ENCODE measurements at places on chromosomes 12 and 14.
A peak's percentile ranks its signal among the peaks of the same experiment; 100 is the strongest.

- peak; percentile 76 for DNase-seq
Observed at GRCh38 chr12:49098035-49098451, 3.4 kb upstream of the DHH start.

- peak; percentile 41 for DNase-seq
Observed at GRCh38 chr14:104865631-104866441, 768 bp downstream of the CEP170B start.

- DNase-seq: no peak
Observed at GRCh38 chr14:100788942-100789341, 37.0 kb upstream of the MEG3 start.

- no peak for DNase-seq
Observed at GRCh38 chr12:111413442-111414086, 7.8 kb downstream of the SH2B3 start.

GRCh38 chr14:67892466-67893100 lies 73.0 kb downstream of the RAD51B start:
- no peak for DNase-seq

GRCh38 chr12:6764011-6764828 lies 1.9 kb upstream of the PTMS start:
- DNase-seq: peak; percentile 80

GRCh38 chr14:53875324-53875897 lies 81.2 kb downstream of the BMP4 start:
- no peak for DNase-seq

GRCh38 chr12:93154753-93155480 lies 222.8 kb upstream of the NUDT4 start:
- no peak for DNase-seq

DNA sequence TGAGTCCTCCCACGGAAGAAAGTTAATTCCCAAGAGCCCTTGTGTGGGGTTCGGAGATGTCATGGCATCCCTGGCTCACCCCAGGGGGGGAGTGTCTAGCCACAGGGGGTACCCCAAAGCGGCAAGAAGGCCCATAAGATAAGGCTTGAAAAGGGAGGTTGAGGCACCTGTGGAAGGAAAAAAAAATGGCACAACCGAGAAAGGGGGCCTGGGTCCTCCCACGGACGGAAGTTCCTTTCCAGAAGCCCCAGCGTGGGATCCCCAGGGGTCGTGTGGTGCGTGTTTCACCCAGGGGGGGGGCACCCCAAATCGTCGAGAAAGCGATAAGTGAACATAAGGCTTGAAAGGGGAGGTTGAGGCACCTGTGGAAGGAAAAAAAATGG lies 266.7 kb downstream of the ALG10 start:
- DNase-seq: no peak

- no peak for DNase-seq
Observed at GRCh38 chr12:1435456-1435855, 158.9 kb downstream of the FBXL14 start.

- DNase-seq: no peak
Observed at GRCh38 chr12:29730481-29730880, 53.3 kb downstream of the TMTC1 start.

GRCh38 chr12:131018019-131018620 lies 64.4 kb downstream of the ADGRD1 start:
- no peak for DNase-seq

- DNase-seq: no peak
Observed at GRCh38 chr14:22505697-22506377, 83.2 kb downstream of the DAD1 start.

DNA sequence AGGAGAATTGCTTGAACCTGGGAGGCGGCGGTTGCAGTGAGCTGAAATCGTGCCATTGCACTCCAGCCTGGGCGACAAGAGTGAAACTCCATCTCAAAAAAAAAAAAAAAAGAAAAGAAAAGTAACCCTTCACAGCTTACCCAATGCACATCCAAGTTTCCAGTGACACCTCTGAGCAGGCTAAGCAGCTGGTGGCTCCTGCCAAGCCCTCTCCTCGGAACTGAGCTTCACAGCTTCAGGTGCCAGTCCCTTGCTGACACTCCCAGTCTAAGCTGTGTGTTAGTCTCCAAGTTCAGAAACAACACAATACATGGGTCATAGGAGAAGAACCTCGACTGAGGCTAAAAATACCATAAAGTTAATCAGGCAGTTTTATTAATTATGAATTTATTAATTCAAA lies 7.9 kb downstream of the CD9 start:
- no peak for DNase-seq

DNA sequence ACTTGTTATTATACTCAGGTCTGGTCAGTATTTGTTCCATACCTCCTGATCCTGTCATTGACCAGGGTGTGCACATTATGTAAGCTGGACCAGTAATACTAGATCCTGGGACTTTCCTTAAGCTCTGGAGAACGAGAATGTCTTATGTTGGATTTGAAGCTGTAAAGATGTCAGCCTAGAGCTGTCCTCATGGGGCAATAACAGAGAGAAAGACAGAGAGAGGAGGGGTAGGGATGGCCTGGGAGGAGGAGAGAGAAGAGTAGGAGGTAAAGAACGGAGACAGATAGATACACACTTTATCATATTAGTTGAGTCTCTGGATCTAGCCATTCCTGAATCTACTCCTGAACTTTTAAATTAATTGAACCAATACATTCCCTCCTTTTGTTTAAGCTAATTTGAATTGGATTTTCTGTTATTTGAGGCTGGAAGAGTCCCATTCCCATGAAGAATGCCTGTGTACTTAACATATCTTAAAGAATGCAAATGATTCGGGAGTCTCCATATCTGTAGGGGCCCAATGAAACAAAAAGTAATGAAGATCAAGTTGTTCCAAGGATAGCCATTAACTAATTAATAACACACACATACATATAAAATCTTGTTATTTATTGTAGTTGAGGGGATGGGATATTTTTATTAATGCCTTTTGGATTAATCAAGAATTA lies 55.9 kb downstream of the PLEKHA5 start:
- DNase-seq: no peak

DNA sequence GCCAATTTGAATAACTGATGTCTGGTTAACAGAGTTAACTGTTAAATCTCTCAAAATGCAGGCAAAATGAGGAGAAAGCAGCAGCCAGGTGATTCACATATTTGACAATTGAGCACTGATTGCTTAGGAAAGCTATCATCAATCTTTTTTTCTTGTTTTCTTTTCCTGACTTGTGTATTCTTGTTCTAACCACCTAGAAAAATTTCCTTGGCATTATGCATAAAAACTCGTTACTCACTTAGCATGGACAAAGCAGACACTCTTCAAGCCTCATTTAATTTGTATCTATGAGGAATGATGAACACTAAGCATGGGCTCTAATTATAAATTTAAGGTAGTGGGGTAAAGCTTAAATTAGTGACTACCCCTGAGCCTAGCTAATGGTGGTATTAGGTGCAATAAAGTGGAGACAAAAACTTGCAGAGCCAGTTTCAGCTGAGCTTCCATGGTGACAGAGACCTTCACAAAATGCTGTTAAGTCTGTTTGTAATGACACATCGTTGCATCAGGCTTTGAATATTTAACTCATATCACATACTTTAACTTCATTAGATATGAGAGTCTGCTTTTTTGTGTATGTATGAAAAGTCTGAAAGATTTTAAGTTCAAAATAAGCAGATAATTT lies 52.0 kb downstream of the RASSF9 start:
- no peak for DNase-seq

- no peak for DNase-seq
Observed at GRCh38 chr12:32508626-32509025, 109.3 kb downstream of the FGD4 start.

DNA sequence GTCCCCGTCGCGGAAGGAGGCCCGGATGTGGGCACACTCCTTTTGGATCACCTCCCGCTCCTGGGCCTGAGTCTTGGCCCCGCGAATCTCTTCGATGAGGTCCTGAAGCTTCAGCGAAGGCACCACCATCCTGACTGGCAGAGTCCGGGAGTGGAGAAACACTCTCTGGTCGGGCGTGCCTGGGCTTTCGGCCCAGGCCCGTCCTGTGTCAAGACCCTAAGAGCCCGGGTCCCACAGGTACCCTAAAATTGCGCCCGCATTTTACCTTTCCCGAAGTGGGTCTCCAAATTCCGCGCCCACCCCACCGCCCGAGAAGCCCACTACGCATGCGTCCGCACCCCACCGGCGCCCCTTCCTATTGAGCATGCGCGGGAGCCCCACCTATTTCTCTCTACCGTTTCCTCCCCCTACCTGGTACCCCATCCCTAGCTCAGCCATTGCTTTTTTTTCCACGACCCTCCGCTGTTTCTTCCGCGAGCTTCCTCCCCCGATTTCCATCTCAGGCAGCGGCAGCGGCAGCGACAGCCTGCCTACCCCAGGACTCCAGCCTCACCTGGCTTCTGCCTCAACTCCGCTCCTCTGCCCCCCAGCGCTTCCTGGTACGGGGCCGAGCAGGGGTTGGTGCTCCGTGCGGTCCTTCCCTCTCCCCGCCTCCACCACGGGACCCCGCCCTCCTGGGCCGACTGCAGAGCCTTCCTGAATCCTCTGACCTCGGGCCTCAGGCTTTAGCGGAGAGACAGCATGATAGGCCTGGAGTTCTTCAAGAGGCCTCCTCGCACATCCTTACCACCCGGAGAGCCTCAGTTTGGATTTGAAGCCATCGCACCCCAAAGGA lies at the start of gene AP1G2:
AP1G2 (minus strand) TSS at position 606 of the 835 bp plus-strand sequence; CDS start at position 129, 477 bp downstream.
- peak; percentile 84 for DNase-seq

- DNase-seq: no peak
Observed at GRCh38 chr12:64036414-64036813, 185.7 kb downstream of the KICS2 start.

- no peak for DNase-seq
Observed at GRCh38 chr12:1984759-1985158, 19.5 kb downstream of the DCP1B start.

GRCh38 chr12:42217656-42218055 lies 20.4 kb downstream of the YAF2 start:
- no peak for DNase-seq

DNA sequence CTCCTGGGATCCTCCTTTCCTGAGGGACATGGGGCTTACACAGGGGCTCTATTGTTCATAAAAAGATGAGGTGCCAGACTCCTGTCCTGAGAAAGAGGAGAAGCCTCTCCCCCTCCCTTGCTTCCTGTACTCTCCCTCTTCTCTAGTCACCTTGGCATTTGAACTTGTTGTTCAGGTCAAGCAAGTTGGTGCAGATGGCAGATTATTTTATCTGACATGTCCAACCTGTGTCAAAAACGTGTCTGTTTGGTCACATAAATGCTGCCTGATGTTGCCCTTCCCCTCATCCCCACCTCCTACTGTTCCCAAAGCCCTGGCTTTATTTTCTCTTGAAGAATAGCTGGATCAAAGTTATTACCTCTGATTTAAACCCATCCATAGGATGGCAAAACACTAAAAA lies 154.8 kb downstream of the TMX1 start:
- no peak for DNase-seq

- DNase-seq: no peak
Observed at GRCh38 chr14:100038065-100038464, 27.2 kb upstream of the EVL start.

GRCh38 chr14:88348546-88348945 lies 25.5 kb upstream of the KCNK10 start:
- DNase-seq: no peak

- DNase-seq: no peak
Observed at GRCh38 chr12:108879615-108880254, at the start of gene DAO. DAO (plus strand) TSS chr12:108880092; CDS start chr12:108885007, 4,915 bp downstream.

DNA sequence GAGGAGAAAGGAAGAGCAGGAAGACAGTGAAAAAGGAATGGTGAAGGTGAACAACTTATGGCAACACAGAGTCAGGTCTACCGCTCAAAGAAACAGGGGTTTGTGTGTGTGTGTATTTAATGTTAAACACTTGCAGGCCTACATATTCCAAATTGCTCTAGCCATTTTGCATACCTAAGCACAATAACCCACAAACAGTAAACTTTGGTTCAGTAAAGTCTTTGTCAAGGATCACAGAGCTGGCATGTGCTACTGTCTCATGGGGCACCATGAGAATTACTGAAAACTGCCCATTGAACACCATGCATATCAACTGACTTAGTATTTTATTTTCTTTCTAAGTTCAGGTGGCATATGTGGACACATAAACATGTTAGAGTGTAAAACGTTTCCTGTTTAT lies 163.6 kb downstream of the MDGA2 start:
- no peak for DNase-seq

DNA sequence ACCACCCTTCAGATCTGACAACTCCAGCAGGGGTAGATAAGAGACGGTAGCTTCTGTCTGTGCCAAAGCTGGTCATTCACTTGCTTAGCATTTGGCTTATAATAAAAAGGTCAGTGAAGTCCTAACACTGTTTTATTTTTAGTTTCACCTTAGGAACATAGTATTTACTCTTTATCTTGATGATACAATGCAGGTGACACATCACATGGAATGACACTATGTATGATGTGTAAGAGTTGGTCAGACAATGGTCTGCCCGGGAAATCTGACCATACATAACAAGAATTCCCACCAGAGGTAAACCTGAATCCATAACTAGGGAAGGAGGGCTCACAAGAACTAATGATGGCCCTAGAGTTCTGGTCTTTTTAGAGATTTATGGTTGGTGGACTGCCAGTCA lies 66.6 kb downstream of the IFNG start:
- DNase-seq: no peak

DNA sequence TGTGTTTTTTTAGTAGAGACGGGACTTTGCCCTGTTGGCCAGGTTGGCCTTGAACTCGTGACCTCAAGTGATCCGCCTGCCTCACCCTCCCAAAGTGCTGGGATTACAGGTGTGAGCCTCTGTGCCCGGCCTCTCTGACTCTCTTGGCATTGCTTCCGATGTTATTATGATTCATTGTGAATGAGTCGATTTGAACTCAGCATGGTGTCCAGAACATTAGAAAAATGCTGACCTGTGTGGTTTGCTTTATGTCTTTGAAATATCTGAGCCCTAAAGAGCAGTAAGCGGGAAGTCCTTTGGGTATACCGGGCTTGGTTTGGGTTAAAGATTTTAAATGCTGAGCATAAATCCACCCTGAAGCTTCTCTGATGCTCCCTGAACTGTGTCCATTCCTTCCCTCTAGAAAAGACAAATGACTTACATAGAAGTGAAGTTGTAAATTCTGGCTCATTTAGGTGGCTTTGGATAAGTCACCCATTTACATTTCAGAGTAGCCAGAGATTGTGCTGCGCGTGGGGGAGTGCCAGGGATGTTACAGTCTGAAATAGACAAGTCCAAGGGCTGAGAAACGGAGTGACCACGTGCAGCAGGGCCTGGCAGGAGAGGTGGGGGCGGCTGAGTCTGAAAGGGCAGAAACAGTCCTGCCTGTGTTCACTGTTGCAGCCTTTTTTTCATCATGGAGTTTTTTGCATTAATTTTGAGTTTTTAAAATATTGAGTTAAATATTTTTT lies 39.6 kb downstream of the SLC15A4 start:
- DNase-seq: no peak

GRCh38 chr12:69415471-69416275 lies 54.5 kb upstream of the FRS2 start:
- peak; percentile 48 for DNase-seq

GRCh38 chr14:35331605-35332516 lies 39.7 kb downstream of the PSMA6 start:
- DNase-seq: no peak
